ENCODE measurements at places on chromosomes 2 and 18.

GRCh38 chr2:86809481-86810121, 18.9 kb upstream of the CD8A start:
- no peak for DNase-seq

DNA sequence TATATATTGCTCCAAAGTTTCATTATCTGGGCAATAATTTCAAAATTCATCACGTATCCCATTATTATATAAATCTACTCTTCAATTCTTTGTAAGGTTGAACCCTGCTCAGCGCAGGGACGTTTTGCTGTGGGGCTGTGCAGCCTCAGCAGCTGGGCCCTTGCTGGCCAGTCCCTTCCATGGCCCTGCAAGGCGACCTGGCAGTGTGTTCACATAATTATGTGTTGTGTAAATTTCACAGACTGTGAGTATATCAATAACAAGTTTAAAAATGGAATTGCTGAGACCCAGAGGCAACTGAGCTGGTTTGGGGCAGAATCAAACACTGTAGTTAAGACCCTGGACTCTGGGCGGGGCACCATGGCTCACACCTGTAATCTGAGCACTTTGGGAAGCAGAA, 16.1 kb upstream of the MAL start:
- no peak for DNase-seq

DNA sequence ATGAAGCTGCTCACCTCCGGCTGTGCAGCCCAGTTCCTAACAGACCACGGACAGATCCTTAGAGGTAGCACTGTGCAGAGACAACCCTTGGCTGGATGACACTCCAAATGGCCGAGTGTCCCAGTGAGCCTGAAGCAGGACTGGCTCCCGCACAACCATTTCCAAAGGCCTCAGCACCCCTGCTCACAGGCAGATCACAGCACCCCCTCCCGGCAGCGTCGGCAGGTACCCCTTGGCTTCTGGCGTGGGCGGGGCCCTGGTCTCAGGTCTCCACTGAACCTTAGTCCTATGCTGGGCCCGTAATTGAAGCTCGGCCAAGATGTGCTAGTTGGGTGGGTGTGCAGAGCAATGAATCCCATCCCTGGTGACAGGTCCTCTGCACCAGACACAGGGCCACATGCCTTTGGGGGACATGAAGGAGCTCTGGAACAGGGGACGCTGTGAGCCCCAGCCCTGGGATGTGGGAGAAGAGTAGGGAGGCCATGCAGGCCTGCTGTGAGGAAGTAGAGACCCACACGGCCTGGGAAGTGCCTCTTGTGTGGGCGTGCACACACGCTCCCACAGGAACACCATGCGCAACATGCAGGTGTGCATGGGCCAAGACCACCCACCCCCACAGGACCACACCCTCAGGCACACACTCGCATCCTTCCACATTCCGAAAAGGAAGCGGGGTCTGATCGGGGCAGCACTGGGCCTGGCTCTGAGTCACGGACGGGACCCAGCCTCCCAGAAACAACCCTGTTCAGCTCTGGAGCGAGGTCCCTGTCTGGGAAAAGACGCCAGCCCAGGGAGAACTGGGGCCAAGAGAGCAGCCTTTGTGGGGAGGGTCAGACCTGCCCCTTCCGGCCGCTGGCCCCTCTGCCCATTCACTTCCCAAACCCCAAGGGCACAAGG, 2.8 kb downstream of the DUSP2 start:
- DNase-seq, result no peak

DNA sequence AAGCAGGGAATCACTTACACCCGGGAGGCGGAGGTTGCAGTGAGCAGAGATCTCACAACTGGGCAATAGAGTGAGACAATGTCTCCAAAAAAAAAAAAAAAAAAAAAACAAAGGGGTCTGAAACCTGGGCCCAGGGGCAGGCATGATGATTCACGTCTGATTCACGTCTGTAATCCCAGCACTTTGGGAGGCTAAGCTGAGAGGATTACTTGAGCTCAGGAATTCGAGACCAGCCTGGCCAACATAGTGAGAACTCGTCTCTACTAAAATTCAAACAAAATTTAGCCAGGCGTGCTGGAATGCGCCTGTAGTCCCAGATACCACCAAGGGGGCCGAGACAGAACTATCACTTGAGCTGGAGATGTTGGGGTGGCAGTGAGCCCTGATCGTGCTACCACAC, 30.3 kb downstream of the TEX44 start:
- DNase-seq, result no peak

- no peak for DNase-seq
Measured at GRCh38 chr2:63843791-63844190, 2.1 kb downstream of the UGP2 start.

DNA sequence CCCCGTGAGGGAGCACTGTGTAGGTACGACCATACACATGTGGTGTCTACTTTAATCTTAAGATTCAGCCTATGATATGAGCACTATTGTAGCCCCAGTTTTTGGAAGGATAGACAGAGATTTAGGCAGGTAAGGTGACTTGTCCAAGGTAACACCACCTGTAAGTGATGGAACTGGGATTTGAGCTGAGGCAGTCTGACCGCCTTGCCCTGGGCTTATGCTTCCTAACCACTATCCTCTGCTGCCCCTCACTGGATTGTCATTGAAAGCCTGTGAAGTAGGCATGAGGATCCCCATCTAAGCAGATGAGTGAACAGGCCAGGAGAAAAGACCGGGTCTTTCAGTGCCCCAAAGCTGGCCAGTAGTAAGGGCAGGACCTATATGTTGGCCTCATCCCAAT, 343.8 kb downstream of the CYRIA start:
- no peak for DNase-seq

- no peak for DNase-seq
Measured at GRCh38 chr2:80365762-80366161, 61.2 kb upstream of the LRRTM1 start.
